ENCODE measurements at places on chromosomes 3 and 15.
A peak's percentile ranks its signal among the peaks of the same experiment; 100 is the strongest.

GRCh38 chr3:32873531-32874130 lies 55.8 kb downstream of the TRIM71 start:
- DNase-seq, result no peak

- peak; percentile 64 for DNase-seq
These were observed at the start of gene ZBTB20 for GRCh38 chr3:115146418-115147328. Gene ZBTB20 (minus strand): TSS chr3:115147288.

DNA sequence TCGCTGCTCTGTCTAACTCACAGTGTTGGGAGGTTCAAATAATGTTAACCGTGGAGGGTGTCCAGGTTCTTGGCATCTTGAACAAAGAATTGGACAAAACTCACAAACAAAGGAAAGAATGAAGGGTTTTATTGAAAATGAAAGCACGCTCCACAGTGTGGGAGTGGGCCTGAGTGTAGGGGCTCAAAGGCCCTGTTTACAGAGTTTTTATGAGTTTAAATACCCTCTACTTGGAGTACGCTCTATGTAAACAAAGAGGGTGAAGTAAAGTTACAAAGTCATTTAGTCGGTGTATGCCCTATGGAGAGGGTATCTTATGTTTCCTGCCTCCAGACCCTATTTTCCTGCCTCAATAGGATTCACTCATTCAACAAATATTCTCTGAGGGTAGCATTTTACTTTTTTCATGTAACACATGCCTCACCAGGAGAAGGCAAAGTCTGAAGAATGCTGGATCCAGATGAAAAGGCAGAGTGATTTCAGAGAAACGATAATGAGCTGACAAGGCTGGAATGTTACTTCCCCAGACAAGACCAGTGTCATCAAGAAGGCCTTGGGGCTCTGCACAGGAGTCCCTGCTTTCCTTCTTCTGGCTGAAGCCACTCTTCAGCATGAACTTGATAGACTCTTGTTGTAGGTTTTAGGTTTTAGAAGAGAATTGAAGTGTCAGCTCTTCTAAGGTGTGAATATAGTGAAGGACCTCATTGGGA lies 163.6 kb downstream of the FAM43A start:
- no peak for DNase-seq

DNA sequence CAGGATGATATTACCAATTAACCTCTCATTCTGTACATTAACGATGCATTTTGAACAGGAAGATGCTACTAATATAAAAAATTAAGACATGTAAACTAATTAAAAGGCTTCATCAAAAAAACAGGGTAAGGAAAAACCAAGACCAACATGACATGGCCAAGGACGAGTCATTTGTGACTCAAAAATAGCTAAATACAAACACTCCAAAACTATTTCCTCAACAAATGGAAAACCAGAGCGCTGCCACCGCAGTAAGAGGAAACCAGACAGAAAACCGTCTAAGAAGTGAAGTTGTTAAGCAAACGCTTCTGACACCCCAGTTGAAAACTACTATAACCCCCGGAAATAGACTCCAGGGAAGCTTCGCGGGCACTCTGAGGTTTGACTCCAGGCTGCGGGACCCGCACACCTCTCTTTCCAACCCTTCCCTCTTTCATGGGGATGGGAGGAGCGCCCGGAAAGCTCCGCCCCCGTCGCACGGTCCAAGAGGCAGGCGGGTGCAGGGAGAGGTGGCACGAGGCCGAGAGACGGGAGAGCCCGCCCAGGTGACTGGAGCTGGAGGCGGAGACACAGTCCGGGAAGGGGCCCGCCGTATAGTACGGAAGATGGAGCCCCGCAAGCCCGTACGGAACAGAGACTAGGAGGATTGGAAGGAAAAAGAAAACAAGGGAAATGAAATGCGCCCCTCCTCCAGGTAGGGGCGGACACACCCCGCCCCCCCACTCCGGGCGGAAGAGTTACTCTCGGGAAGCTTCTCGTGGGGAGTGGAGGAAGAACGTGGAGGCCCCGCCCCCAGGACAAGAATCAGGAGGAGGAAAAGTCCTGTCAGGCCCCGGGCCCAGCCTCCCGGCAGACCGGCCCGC lies 708 bp downstream of the DCAF1 start:
- peak; percentile 83 for DNase-seq

DNA sequence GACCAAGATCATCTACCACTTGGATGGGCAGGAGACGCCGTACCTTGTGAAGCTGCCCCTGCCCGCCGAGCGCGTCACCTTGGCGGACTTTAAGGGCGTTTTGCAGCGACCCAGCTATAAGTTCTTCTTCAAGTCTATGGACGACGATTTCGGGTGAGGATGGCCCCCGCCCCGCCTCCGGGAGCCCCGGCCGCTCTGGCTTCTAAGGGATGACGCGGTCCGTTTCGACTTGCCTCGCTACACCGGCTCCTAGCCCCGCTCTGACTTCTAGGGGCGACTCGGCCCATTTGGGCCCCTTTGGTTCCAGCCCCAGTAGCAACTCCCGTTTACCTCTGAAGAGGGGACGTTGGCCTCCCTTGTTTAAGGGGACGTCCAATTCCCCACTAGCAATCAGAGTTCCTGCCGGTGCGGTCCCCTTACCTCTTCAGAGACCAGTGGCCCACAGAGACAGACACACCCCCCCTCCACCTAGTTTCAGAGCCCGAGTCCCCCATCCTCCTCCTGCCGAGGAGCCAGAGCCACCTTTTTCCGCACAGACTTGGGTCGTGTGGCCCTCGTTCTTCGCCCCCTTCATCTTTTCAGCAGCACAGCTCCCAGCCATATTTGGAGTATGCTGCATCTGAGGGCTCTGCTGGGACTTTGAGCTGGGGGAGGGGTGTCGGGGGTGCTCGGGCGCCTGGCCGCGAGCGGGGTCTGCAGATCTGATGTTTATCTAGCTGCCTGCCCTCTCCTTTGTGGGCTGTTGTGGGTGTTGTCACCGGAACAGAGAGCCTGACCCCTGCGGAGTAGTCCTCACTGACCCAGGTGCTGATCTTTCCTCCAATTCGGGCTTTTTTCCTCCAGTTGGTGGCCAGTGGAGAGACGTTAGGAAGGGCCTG lies 706 bp downstream of the DVL3 start:
- peak; percentile 42 for DNase-seq

DNA sequence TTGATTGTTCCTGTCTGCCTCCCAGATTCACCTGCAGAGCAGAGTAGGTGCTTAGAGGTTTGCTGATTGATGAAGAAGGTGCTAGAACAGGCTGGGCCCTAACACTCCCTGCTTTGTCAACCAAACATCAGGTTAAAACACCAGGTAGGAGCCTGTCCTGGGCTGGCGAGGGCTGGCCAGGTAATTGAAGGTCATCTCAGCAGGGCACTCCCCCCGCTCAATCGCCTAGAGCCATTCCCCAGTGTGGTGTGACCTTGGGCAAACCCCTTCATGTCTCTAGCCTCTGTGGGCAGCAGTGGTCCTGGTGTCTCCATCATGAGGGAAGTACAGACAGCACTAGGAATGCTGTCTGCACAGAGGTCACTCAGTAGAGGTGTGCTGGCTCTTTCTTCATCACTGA lies 88.3 kb downstream of the KLF15 start:
- DNase-seq, result no peak

- no peak for DNase-seq
These were observed 121.0 kb downstream of the P3H2 start for GRCh38 chr3:189999718-190000117.

DNA sequence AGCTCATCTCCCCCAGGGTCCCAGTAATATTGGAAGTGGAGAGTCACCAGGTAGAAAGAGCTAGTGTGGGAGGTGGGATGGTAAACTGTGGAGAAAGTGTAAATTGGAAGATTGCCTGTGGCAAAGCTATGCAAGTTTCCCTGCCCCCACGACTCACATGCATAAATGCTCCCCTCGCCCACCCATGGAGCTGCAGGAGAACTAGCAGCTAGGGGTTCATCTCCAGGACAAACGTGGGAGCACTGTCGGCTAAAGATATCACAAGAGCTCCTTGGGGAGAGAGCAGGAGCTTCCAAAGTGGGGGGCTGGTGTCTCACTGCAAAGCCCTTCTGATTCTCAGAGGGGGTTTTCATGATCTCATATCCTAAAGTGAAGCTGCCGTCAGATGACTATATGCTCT lies 91.4 kb upstream of the PLCL2 start:
- no peak for DNase-seq

- no peak for DNase-seq
These were observed 31.0 kb upstream of the MFSD1 start for GRCh38 chr3:158770741-158771350.

DNA sequence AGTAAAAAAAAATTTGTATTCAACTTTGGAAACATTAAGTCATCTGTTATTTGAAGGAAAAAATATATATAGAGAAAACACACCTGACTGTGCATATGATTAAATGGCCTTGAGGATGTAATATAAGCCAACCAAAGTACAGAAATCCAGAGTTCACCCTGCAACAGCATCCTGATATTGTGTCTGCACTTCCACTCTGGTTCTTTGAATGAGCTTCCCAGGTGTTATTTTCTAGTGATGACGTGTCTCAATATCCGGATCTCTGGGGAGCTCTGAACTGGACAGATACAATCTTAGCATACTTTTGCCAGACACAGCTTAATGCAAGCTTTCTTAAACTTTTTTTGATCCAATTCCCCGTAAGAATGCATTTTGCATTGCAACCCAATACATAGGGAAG lies 19.5 kb upstream of the PIK3CB start:
- DNase-seq, result no peak

DNA sequence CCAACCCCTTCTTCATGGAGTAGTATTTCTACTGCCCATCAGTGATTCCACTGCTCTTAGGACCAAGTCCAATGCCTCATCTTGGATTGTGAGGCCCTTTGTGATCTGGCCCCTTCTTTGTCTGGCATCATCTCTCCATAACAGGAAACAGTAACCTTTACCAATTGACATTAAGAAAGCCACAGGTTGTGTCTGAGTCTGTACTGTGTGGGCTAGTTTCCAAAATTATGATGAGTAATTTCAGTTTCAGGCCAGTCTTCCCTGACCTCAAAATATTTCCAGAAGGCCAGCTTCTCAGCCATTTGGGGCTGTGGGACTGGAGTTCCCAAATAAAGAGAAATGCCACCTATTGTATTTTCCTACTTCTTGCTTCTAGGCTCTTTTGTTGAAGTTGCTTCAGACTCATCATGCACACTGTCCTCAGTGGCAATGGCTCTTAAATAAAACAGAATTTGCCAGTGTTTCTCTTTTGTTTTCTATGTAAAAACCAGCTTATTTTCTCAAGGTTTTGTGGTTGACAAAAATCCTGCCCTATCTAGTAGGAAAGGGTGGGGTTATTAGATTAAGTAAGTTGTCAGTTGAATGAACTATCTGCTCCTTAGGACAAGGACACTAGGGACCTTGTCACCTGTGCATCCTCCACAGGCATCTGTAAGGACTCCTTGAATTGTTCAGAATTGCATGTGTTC lies 47.0 kb upstream of the ACKR4 start:
- no peak for DNase-seq

DNA sequence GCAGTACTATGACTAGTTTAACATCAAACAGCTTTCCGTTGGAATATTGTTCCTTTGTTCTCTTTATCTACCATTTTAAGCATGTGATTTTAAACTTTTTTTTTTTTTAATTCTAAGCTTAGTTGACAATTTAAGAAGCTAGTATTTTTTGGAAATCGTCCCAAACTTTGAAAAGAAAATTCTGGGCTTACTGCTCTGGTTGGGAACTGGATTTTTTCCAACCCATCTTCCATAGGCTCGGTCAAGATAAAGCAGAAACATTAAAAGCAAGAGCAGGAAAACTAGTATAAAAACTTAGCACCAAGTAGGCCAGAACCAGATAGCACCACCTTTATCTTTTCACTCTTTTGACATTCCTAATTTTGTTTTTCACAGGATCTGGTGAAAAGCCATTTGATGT lies 49.9 kb downstream of the TSC22D2 start:
- DNase-seq, result no peak

GRCh38 chr3:120604784-120605183 lies 8.6 kb downstream of the NDUFB4 start:
- no peak for DNase-seq

- no peak for DNase-seq
These were observed 296.6 kb downstream of the PLOD2 start for GRCh38 chr3:145864336-145864735.

GRCh38 chr15:31485911-31486461 lies 159.4 kb downstream of the KLF13 start:
- no peak for DNase-seq

GRCh38 chr15:40471105-40471807 lies 472 bp downstream of the CHST14 start:
- DNase-seq, result no peak

- no peak for DNase-seq
These were observed 13.4 kb downstream of the ARIH2 start for GRCh38 chr3:48931944-48932580.

- no peak for DNase-seq
These were observed 18.6 kb downstream of the WDR76 start for GRCh38 chr15:43845421-43845820.

GRCh38 chr3:110577854-110578253 lies 493.8 kb upstream of the NECTIN3 start:
- no peak for DNase-seq

- no peak for DNase-seq
These were observed 13.9 kb upstream of the XXYLT1 start for GRCh38 chr3:195284842-195285241.

- DNase-seq, result no peak
These were observed 35.9 kb downstream of the TMOD3 start for GRCh38 chr15:51865317-51865716.

DNA sequence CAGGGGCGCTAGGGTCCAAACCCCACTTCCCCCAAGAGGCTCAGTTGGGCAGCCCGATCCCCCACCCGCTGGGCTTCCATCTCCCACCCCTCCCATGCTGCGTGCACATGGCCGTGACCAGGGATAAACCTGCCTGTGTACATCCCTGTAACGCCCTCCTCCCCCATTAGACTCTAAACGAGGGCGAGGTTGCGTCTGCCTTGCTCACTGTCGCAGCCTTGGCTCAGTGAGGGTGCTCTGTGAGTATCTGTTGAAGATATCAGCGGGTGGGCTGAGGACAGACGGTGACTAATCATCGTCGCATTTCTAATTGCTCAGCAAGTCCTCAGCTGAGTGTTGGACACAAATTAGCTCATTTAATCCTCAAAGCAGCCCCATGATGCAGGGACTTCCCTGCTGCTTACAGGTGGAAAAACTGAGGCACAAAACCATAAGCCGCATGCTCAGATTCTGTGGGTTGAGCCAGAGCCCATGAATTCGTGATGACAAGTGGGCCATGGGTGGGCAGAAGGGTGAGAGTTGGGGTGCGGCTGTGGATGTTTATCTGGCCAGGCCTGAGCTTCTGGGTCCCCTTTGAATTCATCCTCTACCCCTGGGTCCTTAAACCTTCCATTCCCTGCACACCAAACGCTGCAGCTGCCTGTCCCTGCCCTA lies 26.0 kb downstream of the FBLN2 start:
- no peak for DNase-seq

- no peak for DNase-seq
These were observed 46.7 kb downstream of the WWTR1 start for GRCh38 chr3:149611149-149611548.

- DNase-seq, result no peak
These were observed 6.0 kb downstream of the MAPKBP1 start for GRCh38 chr15:41780266-41780665.

DNA sequence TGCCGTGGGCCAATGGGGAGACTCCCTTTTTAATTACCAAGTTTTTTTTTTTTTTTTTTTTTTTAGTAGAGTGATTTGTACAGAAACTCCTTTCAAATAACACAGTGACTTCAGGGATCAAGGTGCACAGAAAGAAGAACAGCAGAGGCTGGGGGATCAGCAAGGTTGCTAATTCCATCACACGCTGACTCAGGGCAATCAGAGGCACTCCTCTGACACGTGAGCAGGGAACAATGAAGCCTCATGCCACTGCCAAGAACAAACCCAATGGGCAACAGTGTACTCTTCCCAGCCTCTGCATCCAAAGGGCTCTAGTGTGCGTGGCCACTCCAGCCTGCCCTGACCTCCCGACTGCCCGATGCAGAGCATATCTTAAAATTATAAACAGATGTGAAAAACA lies 186.7 kb upstream of the WNT5A start:
- no peak for DNase-seq

All from activated CD4-positive, alpha-beta T cell treated with anti-CD3 and anti-CD28 coated beads for 4 hours (primary cell).